ENCODE measurements at places on chromosomes 12 and 14.

GRCh38 chr14:20591235-20591634 is at the start of gene RNASE12:
TSS of gene RNASE12 (minus strand) at chr14:20591376. CDS start at chr14:20590723, 653 bp downstream.
- DNase-seq: no peak

DNA sequence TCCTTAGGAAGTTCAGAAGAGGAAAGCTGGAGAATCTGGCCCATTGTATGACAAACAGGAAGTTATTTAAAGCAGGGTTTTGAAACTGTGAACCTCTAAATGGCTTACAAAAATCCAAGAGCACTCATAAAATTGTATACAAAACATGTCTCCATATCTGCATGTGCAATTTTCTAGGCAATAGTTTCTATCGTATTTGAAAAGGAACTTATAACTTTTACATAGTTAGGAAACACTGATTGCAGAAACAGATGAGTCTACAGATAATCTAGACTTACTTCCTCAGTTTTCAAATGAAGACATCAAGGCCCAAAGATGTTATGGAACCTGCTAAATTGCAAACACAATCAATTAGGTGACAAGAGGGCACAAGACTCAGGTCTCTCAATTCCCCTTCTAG is 53.3 kb upstream of the ETV6 start:
- no peak for DNase-seq

- no peak for DNase-seq
Measured at GRCh38 chr12:40784102-40784501, 91.9 kb downstream of the CNTN1 start.

DNA sequence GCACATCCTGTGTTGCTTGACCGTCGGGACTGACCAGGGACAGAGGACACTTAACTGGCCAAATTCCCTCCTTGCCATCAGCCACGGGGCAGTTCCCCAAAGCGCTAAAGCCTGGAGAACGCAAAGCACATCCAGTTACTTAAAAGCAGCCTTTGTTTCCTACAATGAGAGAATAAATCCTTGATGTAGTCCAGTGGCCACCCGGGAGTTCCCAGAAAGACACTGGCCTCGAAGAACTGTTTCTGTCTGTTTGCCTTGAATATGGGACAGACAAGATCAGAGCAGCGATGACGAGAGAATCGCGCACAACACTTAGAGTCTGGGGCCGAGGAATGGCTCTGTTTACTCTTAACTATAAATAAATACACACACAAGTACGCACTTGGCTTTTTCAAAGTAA is 102.2 kb downstream of the TNFAIP2 start:
- no peak for DNase-seq

GRCh38 chr12:66199831-66200509 is 11.0 kb downstream of the IRAK3 start:
- no peak for DNase-seq

DNA sequence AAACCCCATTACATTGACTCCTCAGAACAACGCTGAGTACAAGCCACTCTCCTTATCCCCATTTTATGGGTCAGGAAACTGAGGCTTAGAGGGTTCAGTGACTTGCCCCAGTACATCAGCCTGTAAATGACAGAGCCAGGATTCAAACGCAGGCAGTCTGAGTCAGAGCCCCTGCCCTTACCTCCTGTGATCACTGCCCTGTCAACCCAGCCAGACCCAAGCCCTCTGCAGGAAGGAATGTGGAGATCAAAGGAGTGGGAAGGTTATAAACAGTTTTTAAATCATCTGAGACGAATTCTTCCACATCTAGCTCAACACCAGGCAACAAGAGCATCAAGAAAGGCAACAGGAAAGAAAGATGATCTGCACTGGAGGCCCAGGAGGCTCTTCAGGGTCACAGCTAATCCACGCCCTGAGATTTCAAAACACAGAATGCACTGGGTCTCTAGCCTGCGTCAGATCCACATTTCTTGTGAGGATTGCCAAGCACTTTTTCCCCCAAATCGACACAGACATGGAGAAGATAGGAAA is 38.5 kb downstream of the SPTB start:
- peak; percentile 37 for DNase-seq

- no peak for DNase-seq
Measured at GRCh38 chr12:3252450-3252891, 175.3 kb downstream of the TSPAN9 start.

DNA sequence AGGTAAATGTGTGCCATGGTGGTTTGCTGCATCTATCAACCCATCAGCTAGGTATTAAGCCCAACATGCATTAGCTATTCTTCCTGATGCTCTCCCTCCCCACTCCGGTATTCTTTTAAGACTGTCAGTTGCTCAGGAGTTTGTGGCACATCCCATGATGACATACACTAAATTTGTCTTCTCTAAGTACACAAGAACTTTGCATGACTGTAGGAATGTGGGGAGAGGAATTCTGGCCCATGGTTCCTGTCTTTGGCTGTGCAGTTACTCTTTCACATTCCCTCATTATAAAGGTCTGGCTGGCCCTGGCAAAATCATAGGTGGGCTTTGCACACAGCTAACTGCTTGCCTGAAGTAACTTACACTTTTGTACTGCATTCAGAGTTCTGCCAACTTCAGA is 30.3 kb downstream of the HMGA2 start:
- DNase-seq: no peak

- DNase-seq: no peak
Measured at GRCh38 chr12:44245932-44246331, 410.1 kb downstream of the TMEM117 start.

All from non-pigmented ciliary epithelial cell (primary cell).